Eye (tissue), 1 donor: ENCODE measurements at places on chromosomes 11 and 22.

- no peak for DNase-seq
These were observed 15.1 kb downstream of the MTMR2 start for GRCh38 chr11:95908826-95909225.

DNA sequence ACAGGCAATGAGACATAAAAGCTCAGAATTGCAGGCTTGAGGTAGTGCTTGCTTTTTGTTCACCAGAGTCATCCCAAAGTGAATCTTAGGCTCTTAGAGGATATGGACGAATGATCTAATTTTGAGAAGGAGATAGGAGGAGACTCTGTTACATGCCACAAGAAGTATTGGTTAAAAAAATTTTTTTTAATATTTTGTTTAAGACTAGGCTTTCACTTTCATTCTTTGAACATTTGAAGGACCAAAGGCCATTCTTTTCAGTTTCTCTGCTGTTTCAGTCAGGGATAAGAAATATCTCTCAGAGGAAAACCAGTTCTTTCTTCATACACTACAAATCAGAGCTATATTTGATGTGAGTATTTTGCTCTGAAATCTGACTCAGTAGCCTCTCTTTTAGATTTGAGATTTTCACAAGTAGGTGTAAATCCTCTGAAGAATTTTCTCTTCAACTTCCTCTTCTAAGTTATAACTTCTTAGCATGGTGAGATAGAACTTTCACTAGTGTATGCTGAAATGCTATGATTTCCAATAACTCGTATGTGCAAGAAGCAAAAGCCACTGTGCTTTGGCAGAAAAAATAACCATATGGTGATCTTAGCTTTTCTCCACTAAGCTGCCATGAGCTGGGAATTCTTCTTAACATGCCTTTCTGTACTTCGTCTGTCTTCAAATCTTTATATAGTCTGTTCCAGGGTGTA, 24.1 kb upstream of the FAM181B start:
- DNase-seq: no peak

GRCh38 chr11:120211522-120212258, 858 bp downstream of the OAF start:
- DNase-seq: peak; percentile 66

- DNase-seq: no peak
These were observed 111.9 kb downstream of the PARVA start for GRCh38 chr11:12489246-12489772.

DNA sequence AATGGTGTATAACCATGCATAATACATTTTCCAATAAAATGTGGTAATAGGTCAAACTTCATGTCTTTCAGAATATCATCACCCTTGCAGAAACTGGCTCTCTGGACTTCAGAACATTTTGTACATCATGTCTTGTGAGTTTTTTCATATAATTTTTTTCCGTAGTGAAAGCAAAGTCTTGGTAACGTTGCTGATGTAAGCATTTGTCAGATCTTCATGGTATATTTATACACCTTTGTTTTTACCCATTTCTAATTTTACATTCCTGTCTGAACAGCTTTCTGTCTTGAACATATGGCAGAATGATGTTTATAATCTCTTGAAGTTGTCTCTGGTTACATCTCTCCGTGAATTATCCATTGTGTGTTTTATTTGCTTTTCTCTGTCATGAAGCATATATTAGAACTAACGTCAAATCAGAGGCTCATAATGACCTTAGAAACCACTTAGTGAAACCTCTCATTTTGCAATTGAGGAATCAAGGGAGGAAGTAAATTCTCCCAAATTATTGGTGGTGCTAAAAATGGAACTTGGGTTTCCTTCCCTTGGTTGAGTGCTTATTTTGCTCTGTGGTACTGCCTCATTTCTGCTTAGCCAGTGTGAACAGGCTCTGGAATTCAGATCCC, 37.4 kb downstream of the CSRP3 start:
- no peak for DNase-seq

DNA sequence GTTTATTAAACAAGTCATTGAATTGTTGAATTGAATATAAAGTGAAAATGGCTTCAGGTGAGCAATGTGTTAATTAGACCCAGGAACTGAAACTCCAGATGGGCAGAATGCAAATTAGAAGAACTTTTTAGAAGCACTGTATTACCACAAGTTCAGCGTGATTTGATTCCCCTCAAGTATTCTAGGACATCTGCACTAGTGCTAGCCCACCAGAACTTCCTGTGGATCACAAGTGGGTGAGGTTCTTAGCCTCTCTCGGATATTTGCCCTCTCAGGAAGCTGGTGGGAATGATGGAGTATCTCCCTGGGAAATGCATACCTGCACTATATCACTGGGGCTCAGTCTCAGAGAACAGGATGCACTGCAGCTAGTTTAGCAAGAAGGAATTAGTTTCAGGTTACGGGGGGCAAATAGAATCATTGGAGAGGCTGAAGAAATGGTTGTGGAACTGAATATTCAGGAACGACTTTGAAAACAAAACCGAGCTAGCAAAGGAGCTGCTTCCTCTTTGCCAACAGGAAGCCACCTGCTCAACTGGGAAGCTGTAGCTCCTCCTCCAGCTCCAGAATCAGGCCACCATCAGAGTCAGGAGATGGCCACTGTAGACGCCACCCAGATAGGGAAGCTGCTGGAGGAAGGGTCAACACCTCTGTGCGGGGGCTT, 74.3 kb downstream of the DHCR7 start:
- no peak for DNase-seq

DNA sequence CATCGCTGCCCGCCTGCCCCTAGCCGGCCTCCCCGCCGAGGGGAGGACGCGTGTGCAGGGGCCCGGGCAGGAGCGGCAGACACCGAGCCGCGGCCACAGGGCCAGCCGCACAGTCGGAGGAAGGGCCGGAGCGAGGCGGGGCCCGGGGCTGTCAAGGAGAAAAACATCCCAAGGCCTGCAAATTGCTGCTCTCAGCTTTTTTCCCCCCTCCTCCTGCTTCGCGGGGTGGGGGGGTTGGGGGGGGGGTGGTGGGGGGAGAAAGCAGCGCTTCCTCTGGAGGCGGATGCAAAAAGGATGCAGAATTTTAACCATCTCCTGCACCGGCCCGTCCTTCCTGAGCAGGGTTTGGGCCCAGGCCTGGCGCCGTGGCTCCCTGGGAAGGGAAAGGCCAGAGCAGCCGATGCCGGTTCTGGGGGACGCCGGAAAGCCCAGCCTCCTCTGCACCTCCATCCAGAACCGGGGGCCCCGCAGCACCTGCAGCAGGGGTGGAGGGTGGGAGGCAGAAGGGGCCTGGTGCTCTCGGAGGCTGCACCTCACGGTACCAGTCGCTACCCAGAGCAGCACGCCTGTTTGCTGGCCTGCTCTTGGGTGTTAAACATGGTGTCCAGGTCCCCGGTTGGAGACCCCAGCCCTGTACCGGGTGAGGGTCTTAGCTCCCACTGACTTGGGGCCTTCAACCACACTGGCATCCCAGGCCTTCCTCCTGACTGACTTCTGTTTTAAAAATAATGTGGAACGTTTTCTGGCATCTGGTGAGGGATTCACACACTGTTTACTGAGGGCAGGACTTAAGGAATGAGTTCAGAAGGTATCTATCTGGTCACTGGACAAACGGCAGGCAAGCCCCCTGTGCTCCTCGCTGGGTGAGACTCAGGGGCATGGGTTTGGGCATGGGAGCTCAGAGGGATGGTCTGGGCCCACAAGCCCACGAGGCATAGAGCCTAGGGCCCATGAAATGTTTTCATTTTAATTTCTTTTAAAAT, 77.4 kb upstream of the WNT7B start:
- peak; percentile 54 for DNase-seq

DNA sequence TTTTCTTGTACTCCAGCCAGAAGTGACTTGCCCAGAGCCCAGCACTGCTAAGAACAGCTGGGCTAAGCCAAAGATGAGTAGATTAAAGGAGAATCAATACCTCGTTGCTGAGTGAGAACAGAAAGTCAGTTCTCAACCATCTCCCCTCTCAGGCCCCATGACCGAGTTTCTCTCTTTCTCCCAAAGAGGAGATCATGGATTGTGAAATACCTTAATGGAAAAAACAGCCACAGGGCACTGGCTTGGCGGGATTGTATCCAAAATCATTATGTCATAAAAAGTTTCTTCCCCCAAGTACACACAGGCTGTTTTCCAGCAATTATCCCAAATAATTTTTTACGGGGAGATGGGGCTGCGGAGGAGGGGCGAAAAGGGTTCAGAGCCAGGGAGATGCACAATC, 111.8 kb upstream of the TMEM45B start:
- DNase-seq: no peak

DNA sequence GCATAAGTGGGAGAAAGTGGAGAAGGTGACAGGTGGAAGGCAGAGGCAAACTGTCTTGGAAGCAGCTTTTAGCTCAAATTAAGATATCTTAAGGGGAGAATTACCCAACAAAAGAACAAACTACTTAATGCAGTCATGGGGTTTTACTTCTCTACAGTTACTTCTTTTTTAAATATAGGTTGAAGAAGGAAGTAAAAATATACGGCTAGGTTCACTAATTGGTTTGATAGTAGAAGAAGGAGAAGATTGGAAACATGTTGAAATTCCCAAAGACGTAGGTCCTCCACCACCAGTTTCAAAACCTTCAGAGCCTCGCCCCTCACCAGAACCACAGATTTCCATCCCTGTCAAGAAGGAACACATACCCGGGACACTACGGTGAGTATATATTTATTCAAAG, 40.8 kb downstream of the PDHX start:
- no peak for DNase-seq
